ENCODE measurements at places on chromosomes 16 and 17.

DNA sequence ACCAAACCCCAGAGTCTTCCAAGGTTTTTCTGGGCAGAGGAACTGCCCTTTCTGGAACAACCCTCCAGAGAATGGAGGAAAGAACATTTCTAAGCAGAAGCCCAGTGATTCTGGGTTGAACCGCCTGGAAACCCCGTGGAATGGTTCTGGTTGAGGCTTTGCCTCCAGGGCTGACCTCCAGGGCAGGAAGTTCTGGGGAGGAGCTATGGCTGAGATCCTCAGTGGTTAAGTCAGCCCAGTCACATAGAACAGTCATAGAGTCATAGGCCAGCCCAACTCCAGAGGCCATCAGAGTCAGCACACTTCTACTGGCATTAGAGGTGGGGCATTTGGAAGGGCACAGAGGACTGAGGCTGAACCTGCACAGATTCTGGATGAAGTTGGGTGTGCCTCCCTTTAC, 65.9 kb downstream of the SPACA3 start:
- no peak for DNase-seq

DNA sequence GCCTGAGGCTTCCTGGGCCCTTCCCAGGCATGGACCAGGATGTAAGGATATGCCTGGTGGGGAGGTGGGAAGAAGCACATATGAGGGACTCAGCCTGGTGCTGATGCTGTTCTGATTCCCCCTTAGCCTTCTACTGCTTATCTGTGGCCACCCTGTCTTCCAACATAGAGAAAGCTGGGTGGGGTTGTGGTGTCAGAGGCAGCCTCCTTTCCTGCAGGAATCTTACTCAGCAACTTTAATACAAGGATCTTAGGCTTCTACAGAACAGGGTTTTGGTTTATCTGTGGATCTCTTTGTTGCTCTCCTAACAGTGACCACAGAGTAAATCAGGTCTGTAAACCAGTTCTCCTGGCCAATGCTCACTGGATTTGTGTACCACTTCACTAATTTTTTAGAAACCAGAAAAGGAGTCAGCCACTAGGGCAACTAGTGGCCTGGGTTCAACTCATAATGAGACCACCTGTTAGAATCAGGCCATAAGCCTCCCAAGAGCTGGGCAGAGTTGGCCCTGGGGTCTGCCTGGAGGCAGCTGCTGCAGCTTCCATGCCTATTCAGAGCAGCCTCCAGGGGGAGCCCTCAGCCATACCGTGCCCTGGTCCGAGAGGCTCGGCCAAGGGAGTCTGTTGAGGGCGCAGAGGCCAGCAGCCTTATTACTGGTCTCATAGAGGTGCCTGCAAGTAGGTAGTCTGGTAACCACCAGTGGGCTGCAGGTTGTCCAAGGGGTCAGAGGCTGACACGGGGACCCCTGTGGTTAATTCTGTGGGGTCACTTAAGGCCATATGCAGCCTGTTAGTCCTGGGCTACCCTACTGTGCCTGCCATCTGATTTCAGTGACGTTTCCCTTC, 7.1 kb downstream of the HAS3 start:
- peak; percentile 72 for DNase-seq

- peak; percentile 55 for DNase-seq
Measured at GRCh38 chr17:56499799-56500388, 93.6 kb upstream of the NOG start.

GRCh38 chr16:78775161-78775561, 675.7 kb downstream of the WWOX start:
- DNase-seq, result no peak

- DNase-seq, result peak; percentile 49
Measured at GRCh38 chr16:10930755-10931093, 11.5 kb downstream of the DEXI start.

- DNase-seq, result no peak
Measured at GRCh38 chr17:48850792-48851323, 20.0 kb downstream of the CALCOCO2 start.

DNA sequence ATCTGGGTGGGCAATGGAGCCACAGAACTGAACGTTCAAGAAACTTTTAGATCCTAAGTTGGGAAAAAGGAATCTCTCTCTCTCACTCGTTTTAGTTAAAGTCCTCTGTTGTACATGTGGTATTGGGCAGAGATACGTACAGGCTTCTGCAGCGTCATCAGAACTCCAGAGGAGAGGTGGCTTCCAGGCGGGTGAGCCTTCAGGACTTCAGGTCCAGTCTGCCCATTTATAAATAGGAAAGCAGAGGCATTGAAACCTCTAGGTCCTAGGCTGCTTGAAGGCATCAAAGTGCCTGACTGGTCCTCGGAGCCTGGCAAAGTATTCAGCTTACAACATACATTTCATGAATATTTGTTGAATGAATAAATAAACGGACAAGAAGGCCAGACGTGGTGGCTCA, 8.1 kb upstream of the TNFRSF13B start:
- DNase-seq, result no peak

DNA sequence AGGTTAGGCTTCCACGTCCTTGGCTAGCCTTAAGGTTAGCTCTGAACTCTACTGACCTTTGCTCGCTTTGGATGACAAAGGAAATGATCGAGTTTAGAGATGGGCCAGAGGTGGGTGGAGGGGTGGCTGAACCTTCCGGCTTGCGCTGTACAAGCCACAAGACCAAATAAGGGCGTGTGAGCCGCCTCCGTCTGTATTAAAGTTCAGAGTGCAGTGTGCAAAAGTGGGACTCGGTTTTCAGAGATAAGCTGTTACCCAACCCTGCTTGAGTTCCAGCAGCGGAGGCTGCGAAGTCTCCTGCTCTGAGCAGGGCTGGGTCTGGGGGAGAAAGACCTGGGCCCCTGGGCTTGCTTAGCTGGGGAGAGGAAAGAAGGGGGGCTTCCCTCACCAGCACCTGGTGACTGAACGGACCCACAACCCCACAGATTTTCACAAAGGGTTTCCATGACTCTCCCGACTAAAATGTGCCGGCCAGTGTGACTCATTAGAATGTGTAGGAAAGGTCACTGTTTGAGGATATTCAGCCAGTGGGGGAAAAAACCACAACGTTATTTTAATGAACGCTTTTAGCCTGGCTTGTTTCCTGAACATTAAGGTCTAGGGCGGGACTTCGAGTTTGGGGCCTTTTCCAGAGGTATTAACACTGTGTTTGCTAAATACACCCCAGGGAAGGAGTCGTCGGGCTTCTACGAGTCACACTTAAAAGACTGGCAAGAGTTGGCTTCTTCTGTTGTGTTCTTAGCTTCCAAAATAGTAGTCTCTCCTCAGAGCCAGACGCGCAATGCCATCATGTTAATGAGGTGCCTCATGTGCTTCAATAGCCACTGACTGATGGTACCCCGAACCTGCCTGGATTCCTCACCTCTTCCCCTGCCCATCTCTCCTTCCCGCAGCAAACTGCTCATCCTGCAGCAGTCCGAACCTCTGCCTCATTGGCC, 67.0 kb downstream of the CENPV start:
- DNase-seq, result peak; percentile 65

GRCh38 chr16:62712566-62712965, 676.3 kb upstream of the CDH8 start:
- DNase-seq, result no peak

DNA sequence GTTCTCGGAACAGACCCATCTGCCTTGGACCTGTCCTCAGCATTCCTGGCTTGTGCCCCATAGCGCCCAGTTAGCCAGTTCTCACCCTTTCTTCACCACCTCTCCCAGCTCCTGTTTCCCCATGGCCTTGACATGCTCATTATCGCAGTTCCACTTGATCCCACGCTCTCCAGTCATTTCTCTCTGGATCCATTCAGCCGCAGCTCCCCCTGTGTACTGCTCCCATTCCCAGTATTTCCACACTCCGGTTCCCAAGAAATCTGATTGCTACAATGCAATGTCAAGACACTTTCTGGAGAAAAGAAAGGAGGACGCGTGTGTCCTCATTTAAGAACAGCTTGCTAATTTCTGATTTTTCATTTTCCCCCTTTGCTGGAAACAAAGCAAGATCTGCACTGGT, 55.4 kb downstream of the TMEM186 start:
- DNase-seq, result no peak

DNA sequence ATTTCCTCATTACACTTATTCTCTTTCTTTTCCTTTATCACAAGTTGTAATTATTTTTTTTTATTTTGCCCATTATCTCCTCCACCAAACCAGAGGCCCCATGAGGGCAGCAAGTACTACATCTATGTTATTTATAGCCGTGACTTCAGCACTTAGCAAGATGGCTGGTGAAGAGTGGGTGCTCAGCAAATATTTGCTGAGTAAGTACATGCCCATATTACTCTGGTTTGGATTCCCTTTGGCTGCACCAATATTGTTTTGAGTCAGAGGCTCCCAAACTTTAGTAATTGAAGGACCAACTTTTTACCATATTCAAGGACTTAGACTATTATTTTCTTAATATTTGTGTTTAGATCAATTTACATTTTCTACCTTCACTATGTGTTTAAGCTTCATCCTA, 83.2 kb downstream of the HS3ST2 start:
- DNase-seq, result no peak

- DNase-seq, result no peak
Measured at GRCh38 chr16:87152221-87152755, 164.9 kb downstream of the C16orf95 start.

DNA sequence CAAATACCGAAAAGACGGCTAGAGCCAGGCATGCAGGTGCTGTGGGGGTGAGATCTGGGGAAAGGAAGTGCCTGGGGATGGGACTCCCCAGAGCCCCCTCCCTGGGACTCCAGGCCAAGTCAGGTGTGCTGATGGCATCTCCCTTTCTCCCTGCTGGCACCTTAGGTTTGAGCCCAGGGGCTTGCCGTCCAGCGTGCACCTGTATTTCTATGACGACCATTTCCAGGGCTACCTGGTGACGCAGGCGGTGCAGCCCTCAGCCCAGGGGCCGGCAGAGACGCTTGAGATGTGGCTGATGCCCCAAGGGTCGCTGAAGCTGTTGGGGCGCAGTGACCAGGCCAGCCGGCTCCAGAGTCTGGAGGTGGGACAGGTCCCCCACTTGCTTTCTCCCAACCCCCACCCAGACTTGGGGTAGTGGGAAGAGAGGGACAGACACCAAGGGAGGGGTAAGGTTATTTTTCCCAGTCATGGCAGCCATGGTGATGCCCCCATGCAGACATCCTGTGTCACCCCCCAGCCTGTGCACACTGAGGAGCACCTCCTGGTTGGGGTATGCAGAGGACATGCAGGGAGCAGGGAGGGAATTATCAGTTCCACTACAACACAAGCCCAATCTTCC, 11.1 kb downstream of the XYLT2 start:
- DNase-seq, result no peak

- DNase-seq, result no peak
Measured at GRCh38 chr17:81400154-81400977, 5.1 kb downstream of the BAHCC1 start.

Data from NAMALWA (cell line).